ENCODE measurements at places on chromosomes 2 and 18.

DNA sequence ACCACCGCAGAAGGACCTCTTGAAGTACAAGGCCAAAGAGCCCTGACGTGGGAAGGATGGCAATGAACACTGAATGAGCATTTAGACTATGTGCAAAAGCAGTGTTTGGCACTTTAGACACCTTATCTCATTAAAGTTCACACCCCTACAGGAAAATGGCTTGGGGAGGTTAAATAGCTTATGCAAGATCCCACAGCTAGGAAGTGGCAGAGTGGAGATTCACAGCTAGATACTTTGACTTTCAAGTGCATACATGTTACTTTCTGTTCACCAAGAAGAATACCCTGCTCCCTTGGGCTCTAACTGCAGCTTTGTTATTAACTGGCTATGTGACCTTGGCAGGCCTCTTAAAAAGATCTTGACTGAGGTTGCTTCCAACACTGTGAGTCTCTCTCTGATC is 58.2 kb downstream of the ICOS start:
- DNase-seq: no peak

GRCh38 chr2:78768016-78768415 is 257.5 kb upstream of the REG3G start:
- DNase-seq: no peak

GRCh38 chr2:55010915-55011314 is 39.3 kb downstream of the RTN4 start:
- DNase-seq: no peak

GRCh38 chr2:237201461-237202287 is 116.0 kb downstream of the COPS8 start:
- DNase-seq: no peak

- DNase-seq: no peak
Measured at GRCh38 chr2:191637182-191638078, 40.5 kb upstream of the NABP1 start.

- DNase-seq: no peak
Measured at GRCh38 chr2:7029291-7030059, 112.3 kb downstream of the RNF144A start.

DNA sequence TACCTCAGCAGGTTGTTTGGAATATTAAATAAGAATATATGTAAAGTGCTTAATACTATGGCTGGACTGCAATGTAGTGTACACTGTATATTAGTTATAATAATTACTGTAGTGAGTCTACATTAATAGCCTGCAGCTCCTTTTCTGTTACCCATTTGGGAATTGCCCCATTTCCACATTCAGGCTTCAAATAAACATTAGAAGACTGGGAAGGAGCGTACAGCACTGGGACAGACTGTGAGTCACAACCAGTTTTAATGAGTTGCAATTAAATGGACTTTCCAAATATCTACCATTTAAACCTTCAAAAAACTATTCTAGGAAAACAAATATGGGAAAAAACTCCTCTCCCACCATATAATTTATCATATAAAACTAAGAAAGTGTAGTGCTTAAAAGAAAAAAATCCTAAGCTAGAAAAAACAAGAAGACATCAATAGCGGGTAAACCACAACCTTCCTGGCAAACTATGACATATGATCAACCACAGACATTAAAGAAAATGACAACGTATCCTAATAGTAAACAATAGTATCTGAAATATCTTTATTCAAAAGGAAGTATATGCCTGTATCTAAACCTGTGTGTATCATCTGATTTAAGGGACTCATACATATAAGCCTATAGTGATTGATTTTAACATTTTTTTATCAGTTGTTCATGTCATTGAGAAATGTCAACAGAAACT is 86.1 kb downstream of the TRIP12 start:
- DNase-seq: no peak
